ENCODE measurements at places on chromosomes 11 and 22.

GRCh38 chr11:3954448-3955298 lies 99.2 kb downstream of the STIM1 start:
- DNase-seq: peak; percentile 54

DNA sequence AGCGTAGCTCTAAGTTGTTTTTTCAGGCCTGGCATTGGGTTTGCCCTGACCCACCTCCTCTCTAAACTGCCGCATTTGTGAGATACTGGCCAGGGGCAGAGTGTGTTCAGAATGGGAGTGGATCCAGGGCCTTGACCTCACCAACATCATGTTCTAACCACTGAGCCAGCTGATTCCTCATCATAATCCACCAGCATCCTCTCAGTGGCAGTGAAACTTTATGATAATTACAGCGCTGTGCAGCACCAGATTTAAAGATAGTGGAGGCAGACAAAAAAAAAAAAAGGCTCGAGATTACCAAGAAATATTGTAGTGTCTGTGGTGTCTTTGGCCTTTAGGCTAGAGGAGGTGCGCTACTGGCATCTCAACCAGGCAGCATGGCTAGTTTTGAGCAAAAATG lies 53.0 kb downstream of the KREMEN1 start:
- DNase-seq: no peak

- peak; percentile 64 for DNase-seq
Observed at GRCh38 chr11:17371614-17372013, 16.8 kb downstream of the KCNJ11 start.

- DNase-seq: no peak
Observed at GRCh38 chr11:66739983-66740382, 11.0 kb upstream of the SPTBN2 start.

DNA sequence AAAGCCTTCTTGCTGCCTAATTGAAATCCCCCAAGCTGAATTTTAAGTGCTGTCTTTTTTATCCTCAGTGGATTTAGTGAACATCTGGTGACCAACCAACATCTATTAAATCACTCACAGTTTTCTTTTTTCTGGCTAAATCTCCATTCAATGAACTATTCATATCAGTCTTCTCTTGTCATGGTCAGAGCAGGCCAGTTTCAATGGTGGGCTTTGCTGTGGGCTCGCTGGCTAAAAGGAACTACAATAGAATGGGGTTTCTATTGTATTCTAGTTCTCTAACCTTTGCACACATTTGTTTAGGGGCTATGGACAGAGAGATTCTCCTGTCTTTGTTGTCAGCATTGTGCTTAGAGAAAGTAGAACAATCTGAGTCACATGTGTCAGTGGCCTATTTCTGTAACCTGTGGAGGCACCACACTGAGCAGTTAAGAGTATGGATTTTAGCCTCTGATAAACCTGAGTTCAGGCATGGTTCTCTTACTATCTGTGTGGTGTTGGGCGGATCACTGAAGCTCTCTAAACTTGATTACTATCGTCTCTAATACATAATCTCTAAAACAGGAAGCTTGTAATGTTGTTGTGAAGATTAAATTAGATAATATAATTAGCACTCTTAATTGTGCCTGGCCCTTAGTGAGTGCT lies 94.2 kb upstream of the CADM1 start:
- DNase-seq: no peak

- DNase-seq: no peak
Observed at GRCh38 chr11:9656864-9657263, 7.0 kb upstream of the SWAP70 start.

GRCh38 chr22:45867906-45868555 lies 108.9 kb downstream of the WNT7B start:
- no peak for DNase-seq

- DNase-seq: no peak
Observed at GRCh38 chr22:35132568-35132967, 66.6 kb downstream of the ISX start.

- no peak for DNase-seq
Observed at GRCh38 chr11:64136765-64137441, 29.0 kb downstream of the MACROD1 start.

- no peak for DNase-seq
Observed at GRCh38 chr11:21567645-21568290, 625.1 kb upstream of the ANO5 start.

- DNase-seq: peak; percentile 17
Observed at GRCh38 chr11:106077609-106078455, at the start of gene AASDHPPT. TSS of gene AASDHPPT (plus strand) at chr11:106077662. CDS start at chr11:106077711, 49 bp downstream.

- DNase-seq: no peak
Observed at GRCh38 chr11:2531987-2532703, 87.3 kb downstream of the KCNQ1 start.

GRCh38 chr11:86138958-86139357 lies 70.1 kb upstream of the PICALM start:
- no peak for DNase-seq

DNA sequence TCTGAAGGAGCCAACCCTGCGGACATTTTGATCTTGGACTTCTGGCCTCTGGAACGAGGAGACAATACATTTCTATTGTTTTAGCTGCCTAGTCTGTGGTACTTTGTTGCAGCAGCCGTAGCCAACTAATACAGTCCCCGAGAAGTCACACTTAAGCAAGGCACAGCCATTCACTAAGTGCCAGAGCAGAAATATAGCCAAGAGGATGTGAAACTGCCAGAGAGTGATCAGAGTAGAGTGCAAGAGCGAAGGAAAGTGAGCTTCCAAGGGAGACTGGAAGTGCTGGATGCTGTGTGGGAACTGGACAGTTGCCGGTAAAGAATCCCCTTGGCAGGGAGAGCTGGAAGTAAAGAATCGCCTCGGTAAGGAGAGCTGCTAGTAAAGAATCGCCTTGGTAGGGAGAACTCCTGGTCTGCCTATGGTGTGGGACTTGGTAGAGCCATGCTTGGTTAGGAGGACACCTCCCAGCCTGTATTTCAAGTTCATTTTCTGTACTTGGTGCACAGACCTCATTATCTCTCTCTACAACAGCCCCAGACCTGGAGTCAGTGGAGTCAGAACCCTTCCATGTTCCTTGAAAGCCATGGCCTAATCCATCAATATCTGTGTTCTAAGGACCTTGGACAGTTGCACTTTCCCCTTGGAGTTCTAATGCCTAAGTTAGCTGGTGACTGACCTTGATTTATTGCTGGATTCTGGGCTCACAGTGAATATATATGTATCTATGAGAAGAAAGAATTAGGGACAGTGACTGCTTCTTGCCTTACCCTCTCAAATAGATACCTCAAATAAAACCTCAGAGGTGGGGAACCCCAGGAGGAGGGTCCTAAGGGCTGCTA lies 162.1 kb downstream of the LDLRAD3 start:
- DNase-seq: peak; percentile 49

GRCh38 chr11:69375316-69376154 lies 81.6 kb downstream of the MYEOV start:
- no peak for DNase-seq

GRCh38 chr11:34706709-34707461 lies 86.0 kb downstream of the EHF start:
- DNase-seq: no peak

DNA sequence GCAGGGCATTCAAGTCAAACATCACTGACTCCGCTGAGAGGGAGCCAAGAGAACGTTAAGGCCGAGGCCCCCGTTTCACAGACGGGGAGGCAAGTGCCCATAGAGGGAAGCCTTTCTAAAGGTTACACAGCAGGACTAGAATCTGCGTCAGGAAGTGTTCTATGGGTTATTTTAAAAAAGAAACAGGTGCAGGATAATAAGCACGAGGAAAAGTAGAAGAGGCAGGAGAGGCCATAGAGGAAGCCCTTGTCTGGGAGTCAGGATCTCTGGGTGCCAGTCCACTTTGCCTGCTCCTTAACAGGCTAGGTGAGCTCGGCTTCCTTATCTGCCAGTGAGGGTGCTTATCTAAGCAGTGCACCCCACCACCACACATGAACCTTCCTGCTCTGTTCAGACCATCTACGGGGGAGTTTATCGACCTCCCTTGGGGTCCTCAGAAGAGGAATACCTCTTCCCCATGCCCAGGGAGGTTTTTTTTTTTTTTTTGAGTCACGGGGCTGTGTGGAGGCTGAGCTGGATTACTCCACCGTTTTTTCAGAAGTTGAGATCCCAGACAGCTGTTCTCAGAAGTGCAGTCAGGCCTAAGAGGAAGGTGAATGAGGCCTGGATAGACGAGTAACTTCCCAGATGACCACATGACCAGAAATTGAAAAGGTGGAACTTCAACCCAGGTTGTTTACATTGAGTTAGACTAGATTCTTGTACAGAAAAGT lies 1.2 kb upstream of the FCHSD2 start:
- DNase-seq: peak; percentile 64

DNA sequence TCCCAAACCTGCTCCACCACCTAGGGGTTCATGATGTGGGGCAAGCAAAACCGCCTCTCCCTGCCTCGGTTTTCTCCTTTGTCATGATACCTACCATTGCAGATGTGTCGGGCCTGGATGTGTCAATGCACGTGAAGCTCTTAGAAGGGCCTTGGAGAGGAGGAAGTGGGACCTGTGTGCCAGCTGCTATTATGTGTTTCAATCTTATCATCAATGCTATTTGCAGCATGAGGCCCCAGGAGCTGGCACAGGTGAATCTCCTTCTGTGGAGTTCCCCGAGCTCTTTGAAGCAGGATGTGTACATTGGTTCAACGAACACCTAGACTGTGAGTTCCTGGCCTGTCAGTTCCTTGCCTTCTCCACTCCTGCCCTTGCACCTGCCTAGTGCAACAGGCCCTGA lies 331.6 kb downstream of the CTTN start:
- DNase-seq: no peak

DNA sequence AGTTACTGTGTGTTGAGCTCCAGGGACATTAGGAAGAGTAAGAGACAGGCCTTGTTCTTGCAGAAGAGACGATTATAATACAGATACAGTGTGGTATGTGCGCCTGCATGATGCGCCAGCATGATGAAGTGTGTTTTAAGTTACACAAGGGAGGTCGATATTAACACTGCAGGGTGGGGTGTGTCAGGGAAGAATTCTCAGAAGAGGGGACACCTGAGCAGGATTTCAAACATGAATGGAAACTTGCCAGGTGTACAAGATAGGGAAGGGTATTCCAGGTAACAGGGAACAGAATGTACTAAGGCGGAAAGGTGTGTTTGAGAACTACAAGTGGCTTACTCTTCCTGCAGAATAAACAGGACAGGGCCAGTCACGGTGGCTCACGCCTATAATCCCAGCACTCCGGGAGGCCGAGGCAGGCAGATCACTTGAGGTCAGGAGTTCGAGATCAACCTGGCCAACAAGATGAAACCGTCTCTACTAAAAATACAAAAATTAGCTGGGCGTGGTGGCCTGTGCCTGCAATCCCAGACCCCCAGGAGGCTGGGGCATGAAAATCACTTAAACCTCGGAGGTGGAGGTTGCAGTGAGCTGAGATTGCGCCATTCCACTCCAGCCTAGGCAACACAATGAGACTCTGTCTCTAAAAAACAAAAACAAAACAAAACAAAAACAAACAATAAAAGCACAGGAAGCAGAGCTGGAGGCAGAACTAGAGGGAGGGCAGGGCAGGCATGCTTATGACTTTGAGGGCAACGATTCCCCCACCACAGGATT lies 59.0 kb downstream of the SYN3 start:
- no peak for DNase-seq

GRCh38 chr22:38455076-38455529 lies at the start of gene KCNJ4:
TSS of gene KCNJ4 (minus strand) at chr22:38455199. CDS start at chr22:38428132, 27,067 bp downstream.
- no peak for DNase-seq

DNA sequence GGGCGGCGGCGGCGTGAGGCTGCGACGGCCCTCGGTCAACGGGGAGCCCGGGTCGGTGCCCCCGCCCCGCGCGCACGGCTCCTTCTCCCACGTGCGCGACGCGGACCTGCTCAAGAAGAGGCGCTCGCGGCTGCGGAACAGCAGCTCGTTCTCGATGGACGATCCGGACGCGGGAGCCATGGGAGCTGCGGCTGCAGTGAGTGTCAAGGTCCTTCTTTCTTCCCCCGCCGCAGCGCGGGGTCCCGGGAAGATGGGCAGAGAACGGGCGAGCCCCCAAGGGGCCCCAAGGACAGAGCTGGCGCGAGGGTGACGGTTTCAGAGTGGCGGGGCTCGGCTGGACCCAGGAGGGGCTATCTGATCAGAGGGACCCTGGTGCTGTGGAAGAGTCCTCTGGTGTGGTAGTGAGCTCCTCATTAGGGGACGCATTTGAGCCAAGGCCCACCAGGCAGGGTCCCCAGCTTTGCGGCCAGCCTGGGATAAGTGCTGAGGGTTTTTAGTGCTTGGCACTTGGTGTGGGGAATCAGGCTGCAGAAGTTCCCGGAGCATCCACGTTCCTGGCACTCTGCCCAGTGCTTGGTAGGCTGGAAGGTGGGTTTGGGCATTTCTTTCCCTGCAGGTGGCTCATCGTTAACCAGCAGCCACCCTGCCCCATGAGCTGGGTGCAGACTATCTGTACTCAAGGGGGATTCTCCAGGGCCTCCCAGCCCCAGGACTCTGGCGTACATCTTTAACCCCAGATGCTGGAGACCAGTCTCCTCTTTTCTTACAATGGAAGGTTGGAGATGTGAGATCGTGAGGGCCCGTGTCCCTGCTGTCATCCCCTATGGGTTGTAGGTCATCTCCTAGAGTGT lies 9.8 kb downstream of the EHBP1L1 start:
- DNase-seq: no peak

- no peak for DNase-seq
Observed at GRCh38 chr22:48829908-48830307, 997.8 kb downstream of the BRD1 start.

GRCh38 chr11:27847496-27847895 lies 147.2 kb upstream of the BDNF start:
- DNase-seq: no peak

- no peak for DNase-seq
Observed at GRCh38 chr22:46504584-46504983, 32.8 kb downstream of the CELSR1 start.

- peak; percentile 68 for DNase-seq
Observed at GRCh38 chr22:23276656-23277582, 96.6 kb downstream of the BCR start.

GRCh38 chr11:37282367-37282766 lies 684.3 kb upstream of the RAG2 start:
- DNase-seq: no peak

- DNase-seq: no peak
Observed at GRCh38 chr11:135069890-135070289, 657.8 kb upstream of the B3GAT1 start.

DNA sequence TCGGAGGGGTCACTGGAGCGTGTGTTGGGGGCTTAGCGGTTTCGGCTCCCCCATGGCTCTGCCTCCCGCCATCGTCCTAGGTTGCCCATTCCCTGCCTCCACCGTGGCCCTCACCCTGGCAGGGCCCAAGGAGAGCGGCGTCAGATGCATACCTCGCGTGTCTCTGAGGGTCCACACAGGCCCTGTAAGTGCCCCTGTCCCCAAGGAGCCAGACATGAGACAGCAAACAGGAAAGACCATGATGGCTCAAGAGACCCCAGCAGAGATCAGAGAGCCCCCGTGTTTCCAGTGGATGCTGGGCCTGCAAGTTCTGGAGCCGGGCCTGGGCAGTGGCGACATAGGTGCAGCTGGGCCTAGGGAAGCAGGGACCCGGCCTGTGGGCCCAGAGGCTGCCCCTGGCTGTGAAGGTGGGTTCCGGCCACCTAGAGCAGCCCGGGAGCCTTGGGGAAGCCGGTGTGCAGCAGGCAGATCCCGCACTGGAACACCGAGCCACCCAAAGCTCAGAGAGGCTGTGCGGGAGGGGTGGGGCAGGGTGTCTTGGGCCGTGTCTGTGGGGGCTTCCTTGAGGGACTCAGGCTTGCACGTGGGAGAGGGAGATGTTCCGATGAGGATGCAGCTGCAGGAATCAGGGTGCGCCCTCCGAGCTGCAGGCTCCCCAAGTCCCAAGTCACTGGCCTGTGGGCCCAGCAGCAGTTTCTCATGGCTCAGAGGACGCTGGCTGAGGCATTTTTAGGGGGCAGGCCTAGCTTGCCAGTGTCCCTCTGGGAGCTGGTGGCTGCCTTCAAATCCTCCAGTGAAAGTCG lies 126.4 kb downstream of the KCNQ1OT1 start:
- no peak for DNase-seq

Data from K562 (cell line).